ELR (cell line): ENCODE measurements at places on chromosomes 7 and 10.

GRCh38 chr10:57336341-57336740, 931.4 kb downstream of the IPMK start:
- no peak for DNase-seq

DNA sequence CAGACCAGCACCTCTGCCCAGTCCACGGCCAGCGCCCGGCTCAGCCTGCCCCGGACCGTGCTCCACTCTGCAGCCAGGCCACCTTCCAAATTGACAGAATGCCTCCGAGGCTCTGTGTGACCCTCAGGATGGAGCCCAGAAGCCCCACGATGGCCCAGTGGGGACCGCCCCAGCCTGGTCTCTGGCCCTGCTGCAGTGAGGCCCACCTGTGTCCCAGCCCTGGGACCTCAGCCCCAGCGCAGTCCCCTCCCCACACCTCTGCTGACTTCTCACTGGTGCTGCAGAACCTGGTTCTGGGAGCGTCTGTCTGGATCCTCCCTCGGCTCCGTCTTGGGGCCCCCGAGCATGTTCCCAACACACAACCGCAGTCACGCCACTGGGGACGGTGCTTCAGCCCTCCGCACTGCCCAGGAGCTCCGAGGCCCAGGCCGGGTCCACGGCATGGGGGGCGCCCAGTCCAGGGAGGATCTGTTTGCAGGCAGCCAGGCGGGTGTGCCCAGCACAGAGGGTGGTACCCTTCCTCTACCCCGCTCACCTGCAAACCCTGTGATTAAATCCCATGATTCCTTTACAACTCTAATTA, 248.1 kb downstream of the ELFN1 start:
- no peak for DNase-seq

DNA sequence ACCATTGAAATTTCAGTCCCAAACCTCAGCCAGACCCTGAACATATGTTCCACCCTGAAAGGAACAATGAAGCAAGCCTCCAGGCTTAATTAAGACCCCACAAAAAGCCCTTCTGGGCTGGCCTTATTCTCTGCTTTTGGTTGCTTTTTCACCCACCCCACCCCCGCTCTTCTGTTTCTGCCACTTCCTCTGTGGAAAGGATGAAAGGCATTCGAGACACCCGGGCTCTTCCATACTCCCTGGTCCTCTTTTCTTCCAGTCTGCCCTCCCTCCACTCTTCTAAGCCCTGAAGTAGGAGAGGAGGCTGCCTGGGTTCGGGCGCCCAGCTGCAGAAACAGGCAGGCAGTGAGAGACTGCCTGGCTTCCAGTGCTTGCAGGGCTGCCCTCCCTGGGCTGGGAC, 9.4 kb upstream of the FAM241B start:
- no peak for DNase-seq

DNA sequence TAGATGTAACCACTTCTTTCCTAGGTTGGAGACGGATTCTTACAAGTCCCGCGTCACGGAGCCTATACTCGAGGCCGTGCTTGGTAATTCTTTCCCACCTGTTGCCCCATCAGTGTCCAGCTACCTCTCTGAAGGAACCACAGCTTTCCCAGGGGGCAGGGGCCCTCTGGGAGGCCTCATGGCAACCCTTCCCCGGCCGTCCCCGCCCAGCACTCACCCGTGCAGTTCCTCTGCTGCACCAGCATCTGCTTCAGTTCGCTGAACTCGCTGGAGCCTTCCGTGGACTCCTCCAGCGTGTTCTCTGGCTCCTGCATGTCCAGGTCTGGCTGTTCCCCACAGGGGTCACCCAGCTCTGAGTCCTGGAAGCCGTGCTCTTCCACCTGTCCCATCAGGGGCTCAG, 24.5 kb downstream of the ZNF777 start:
- no peak for DNase-seq

GRCh38 chr10:71423250-71423649, 26.5 kb downstream of the CDH23 start:
- DNase-seq, result no peak
